ENCODE measurements at places on chromosomes 16 and 17.

- no peak for DNase-seq
Observed at GRCh38 chr17:44146375-44147346, 4.9 kb downstream of the HROB start.

- DNase-seq: peak; percentile 45
Observed at GRCh38 chr17:72719578-72720493, 372.7 kb downstream of the SLC39A11 start.

GRCh38 chr17:40068917-40069750 lies 6.4 kb downstream of the THRA start:
- peak; percentile 73 for DNase-seq

GRCh38 chr16:25896411-25896810 lies 204.7 kb downstream of the HS3ST4 start:
- DNase-seq: no peak

DNA sequence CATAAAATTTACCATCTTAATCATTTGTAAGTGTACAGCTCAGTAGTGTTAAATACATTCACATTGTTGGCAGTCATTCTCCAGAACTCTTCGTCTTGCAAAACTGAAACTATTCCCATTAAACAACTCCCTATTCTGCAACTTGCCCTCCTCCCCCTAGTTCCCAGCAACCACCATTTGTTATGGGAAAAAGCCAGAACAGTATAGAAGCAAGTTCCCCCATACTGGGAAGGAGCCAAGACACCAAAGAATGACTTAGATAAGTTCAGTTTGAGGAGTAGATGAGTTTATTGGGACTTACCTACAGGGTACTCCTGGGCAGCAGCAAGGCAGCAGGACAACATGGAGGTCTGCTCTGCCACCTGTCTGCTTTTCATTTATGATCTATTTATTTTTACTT lies 39.3 kb upstream of the TEKT1 start:
- no peak for DNase-seq

All from stimulated activated CD4-positive, alpha-beta T cell treated with anti-CD3 and anti-CD28 coated beads, Interleukin-1b, Interleukin-23, amount 100 ng/mL, for 24 hours (primary cell).